ENCODE measurements at places on chromosomes 6 and 20.
A peak's percentile ranks its signal among the peaks of the same experiment; 100 is the strongest.

- DNase-seq: no peak
Measured at GRCh38 chr6:41155132-41155805, 1.1 kb upstream of the TREML1 start.

DNA sequence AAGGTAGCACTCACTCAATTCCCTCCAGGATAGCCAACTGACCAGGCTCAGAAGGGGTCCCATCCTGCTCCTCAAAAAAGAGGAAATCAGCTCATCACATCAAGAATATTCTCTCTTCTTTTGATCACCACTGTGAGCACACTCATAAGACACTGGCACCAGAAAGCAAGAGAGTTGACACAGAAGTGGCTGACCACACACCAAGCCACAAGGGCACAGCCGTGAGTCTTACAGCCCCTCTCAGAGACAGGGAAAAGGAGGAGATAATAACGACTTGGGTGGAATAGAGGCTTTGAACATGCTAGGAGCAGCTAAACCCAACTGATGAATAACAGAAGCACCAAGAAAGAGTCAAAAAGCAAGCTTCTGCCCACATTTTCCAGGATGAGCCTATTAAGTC, 249.1 kb upstream of the PREP start:
- DNase-seq: no peak

GRCh38 chr20:25696371-25697131, at the start of gene ZNF337:
Gene ZNF337, minus strand, starts transcription at chr20:25696853. Its CDS starts 10,436 bp downstream, at chr20:25686417.
- DNase-seq: peak; percentile 94

DNA sequence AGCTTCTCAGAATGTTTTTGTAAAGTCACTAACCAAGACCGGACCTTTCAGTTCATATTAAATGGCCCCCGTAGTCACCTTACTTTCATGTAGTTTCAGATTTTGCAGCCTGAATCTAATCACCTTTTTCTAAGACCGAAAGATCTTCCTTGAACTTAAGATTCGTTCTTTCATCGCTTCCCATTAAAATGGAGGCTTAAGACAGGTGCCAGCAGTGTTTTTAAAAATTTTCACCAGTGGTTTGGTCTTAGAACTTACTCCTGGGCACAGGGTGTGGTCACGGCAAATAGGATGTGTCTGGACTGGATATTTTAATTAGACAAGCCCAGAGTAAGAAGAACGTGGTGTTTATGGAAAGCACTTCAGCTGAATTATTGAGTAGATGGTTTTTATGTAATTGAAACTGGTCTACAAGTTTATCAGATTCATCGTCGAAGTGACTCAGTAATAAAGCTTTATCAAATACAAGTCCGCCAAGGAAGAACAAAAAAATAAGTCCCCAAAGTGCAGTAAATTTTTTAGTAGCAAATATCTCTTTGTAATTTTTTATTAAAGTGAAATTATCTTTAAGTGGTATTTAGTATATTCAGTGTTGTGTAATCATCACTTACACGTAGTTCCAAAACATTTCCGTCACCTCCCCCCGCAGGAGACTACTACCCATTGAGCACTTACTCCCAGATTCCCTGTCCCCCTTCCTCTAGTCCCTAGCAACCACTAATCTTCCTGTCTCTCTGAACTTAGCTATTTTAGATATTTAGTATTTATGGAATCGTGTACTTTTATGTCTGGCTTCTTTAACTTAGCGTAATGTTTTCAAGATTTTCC, 868 bp downstream of the SRSF3 start:
- no peak for DNase-seq

GRCh38 chr20:11919581-11919980, 1.9 kb downstream of the BTBD3 start:
- DNase-seq: no peak

DNA sequence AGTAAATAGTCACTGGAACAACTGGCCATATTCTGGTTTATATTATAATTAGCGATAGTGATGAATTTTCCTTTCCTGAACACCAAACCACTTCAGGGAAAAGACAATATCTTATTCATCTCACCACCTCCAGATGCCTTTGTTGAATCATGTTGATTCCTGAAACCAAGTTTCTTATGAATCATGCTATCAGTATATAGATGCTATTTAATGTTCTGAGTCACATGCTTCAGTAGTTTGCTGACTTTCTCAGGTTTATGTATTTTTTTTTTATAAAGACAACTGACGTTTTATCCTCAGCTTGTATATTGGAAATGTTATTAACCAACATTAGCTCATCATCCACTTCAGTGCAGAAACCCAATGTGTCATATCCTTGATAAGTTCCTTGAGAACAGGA, 710.2 kb upstream of the POU3F2 start:
- DNase-seq: no peak

DNA sequence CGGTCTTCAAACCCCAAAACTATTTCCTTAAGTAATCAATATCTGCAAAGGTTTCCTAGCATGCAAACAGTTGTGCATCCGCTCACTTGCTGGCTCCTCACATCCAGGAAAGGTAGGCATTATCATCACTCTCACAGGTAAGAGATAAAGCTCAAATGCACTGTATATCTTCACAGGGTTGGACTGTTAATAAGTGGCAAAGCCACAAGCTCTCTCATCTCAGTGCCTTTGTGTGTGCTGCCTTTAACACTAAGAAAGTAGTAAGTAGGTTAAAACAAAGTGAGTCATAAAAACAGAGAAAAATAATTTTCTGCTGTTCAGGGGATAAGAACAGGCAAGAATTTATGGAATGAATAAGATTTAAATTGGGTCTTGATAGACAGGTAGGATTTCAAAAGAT, 21.3 kb downstream of the MAN1A1 start:
- DNase-seq: no peak

DNA sequence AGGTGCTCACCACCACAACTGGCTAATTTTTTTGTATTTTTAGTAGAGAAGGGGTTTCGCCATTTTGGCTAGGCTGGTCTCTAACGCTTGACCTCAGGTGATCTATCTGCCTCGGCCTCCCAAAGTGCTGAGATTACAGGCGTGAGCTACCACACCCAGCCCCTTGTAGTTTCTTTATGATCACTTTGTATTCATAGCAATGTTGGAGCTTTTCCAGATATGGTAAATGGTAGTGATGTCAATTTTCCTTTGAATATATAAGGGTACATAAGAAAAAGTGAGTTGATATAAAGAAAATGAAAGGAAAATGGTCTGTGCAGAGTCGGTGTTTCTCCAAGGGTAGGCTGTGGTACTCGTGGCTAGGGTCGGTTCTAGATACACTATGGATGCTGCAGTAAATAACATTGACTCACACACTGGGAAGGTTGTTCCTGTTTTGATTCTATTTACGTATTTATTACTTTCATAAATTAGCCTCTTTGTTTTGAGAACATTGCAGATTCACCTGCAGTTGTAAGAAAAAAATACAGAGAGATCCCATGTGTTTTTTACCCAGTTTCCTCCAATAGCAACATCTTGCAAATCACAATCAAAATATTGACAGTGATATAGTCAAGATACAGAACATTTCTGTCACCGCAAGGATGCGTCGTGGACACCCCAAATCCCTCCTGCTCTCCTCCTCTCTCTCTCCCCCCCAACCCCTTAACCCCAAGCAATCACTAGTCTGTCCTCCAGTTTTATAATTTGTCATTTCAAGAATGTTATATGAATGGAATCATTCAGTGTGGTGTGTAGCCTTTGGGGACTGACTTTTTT, 2.5 kb downstream of the ZNF831 start:
- no peak for DNase-seq

DNA sequence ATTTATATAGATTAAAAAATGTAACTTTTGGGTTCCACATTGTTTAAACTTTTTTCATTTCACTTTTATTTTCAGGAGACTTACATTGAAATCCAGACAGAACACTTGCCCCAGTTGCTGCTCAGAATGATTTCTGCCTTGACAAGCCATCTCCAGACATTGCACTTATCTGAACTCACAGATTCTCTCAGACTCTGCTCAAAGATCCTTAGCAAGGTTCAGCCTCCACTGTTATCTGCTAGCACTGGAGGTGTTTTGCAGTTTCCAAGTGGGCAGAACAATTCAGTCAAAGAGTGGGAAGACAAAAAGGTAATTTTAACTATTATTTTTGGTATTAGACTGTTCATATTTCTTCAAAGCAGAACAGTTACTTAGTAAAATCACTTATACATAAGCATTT, 58.0 kb downstream of the DOP1A start:
- no peak for DNase-seq

GRCh38 chr20:4835244-4836177, 113.8 kb downstream of the PRND start:
- no peak for DNase-seq

GRCh38 chr6:160239929-160240690, 18.5 kb downstream of the SLC22A2 start:
- DNase-seq: no peak

DNA sequence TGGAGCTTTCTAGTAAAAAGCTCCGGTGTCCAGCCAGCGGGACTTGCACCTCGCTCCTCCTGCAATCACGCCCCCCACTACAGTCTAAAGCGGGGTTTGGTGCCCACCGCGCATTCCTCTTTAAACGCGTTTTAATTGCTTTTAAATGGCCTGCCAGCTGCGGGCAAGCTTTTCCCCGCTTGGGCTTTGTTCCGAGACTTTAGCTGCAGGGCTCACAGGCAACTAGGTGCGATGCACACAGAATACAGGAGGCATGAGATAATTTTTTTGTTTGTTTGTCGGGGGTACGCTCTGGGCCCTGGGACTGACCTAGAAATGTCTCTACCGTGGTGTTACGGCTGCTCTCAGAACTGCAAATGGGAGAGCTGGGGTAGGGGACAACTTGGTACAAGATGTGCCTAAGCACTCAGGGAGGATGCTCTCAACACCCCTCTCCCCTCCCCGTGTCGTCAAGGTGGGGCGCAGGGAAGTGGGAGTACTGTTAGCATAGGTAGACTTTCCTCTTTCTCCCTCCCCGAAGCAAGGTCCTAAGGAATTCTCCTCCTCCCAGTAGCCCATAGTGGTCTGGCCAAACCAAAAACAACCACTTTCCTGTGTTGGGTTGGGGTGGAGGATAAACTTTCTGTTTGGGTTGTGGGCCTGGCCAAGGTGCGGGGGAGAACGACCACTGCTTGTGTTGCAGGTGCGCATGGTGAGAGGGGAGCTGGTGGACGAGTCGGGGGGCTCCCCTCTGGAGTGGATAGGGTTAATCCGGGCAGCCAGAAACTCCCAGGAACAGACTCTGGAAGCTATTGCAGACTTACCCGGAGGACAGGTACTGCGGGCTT, 1.6 kb downstream of the PRDM13 start:
- no peak for DNase-seq

- no peak for DNase-seq
Measured at GRCh38 chr6:155010940-155011339, 15.8 kb downstream of the TIAM2 start.

DNA sequence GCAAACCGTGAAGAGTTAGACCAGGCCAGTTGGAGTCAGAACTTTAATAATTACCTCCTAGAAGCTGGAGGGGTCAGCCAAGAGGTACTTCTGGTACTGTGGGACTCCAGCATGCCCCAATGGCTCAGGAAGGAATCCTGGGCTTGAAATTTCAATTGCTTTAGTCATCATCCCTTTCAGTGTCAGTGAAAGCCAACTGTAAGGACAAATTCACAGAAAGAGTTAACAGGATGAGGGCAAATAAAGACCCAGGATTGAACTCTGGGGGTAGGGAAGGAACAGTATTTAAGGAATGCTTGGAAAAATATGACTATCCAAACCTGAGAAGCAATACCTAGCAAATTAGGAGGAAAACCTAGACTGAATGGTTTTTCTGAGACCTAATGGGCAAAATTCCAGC, 735.1 kb upstream of the MARCKS start:
- DNase-seq: no peak

DNA sequence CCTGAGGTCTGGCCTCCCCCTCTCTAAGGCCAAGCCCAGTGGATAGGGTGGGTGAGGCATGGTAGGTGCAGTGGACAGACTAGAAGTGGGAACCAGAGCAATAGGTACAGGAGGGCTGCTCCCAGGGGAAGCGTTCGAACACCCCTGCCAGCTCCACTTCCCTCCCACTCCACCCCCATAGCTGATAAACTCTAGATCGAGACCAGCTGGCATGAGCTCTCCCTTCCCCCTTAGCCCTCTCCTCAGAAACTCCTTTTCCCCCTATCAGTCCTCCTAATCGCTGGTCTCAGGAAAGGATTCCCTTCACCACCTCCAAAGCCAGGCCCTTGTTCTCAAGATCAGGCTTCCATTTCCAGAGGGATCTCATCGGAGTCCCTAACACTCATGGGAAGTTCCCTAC, 6.0 kb upstream of the FAM83C start:
- DNase-seq: no peak

DNA sequence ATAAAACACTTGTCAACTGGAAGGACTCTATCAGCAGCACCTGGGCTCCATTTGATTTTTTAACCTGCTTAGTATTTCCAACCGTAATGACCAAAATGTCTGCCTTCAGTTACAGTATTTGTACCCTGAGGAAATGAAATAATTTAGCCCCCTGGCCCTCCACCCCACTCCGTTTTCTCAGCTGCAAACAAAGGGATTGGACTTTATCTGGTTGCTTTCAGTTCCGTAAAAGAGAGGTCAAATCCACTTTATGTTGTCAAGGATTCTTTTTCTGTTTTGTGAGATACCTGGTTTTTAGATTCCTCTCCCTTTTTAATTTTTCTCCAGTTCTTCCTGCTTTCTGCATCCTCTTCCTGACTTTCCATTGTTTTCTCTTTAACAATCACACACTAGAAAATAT, 64.4 kb upstream of the BMP2 start:
- DNase-seq: no peak

GRCh38 chr6:47343600-47343999, 33.9 kb upstream of the TNFRSF21 start:
- DNase-seq: no peak

GRCh38 chr20:46573788-46574584, 23.5 kb upstream of the OCSTAMP start:
- no peak for DNase-seq

DNA sequence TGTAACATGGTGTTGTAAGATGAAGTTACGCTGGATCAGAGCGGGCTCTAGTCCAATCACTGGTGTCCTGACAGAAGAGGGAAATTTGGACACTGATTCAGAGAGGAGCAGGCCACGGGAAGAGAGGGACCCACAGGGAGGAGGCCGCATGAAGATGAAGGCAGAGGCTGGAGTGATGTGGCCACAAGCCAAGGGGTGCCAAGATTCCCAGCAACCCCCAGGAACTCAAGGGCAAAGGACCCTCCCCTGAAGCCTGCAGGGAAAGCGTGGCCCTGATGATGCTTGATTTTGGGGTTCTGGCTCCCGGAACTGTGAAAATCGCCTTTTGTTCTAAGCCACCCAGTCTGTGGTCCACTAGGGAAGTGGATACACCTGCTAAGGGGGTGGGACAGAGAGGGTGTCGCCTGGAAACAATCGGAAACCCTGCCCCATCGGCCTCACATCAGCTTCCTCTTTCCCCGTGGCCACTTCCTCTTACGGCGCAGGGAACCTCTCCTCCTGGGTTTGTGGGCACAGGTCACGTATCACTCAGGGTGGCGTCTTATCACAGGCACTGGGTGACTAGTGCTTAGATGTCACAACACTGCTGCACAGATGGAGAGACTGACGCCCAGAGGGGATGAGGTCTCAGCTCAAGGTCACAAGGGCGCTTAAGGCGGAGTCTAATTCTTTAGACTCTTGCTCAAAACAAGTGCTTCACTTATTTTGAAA, 58.0 kb downstream of the SULF2 start:
- DNase-seq: peak; percentile 43

All from stimulated activated CD8-positive, alpha-beta memory T cell treated with anti-CD3 and anti-CD28 coated beads, Interleukin-7, amount 100 ng/mL, for 48 hours (primary cell).